ENCODE measurements at places on chromosomes 16 and 17.

- DNase-seq, result no peak
Measured at GRCh38 chr16:54846766-54847165, 83.9 kb upstream of the IRX5 start.

DNA sequence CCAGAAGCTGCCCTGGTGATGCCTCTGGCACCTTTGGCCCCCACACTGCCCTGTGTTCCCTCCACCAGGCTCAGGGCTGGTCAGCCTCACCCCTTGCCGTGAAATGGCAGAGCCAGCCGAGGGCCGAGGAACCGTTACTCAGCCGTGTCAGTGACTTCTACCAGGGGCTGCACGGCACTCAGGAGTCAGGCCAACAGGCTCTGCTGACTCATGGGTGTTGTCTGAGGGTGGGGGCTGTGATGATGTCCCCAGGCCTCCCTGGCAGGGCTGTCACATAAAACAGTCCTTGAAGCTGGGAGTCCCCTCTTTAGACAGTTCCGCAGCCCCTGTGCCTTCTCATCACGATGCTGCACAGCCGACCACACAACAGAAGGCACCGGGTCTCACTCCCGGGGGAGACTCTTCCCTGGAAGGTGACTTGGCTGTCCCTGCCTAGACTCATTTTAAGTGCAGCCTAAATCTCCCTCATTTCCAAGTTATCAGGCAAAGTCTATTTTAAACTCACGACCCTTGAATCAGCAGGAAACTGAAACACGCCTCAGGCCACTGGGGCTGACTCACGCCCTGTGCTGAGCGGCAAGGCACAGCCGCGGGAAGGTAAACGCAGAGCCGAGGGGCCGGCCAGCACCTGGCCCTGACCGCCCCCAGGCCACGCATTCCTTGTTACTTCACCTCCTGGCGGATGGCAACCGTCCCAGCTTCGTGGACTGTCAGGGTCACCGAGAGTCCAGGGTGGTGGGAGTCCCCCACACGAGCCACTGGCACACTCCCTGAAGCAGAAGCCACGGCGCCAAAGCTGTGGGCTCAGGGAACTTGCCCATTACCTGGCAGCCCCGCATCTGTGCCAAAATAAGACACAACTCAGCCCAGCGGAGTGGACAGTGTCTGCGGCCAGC is 102.6 kb downstream of the ZNF778 start:
- DNase-seq, result no peak

- no peak for DNase-seq
Measured at GRCh38 chr17:8052256-8053252, 13.7 kb downstream of the ALOX15B start.

- no peak for DNase-seq
Measured at GRCh38 chr16:55048745-55049144, 118.1 kb downstream of the IRX5 start.

GRCh38 chr17:15650741-15651582 is 31.5 kb upstream of the FBXW10B start:
- DNase-seq, result no peak

DNA sequence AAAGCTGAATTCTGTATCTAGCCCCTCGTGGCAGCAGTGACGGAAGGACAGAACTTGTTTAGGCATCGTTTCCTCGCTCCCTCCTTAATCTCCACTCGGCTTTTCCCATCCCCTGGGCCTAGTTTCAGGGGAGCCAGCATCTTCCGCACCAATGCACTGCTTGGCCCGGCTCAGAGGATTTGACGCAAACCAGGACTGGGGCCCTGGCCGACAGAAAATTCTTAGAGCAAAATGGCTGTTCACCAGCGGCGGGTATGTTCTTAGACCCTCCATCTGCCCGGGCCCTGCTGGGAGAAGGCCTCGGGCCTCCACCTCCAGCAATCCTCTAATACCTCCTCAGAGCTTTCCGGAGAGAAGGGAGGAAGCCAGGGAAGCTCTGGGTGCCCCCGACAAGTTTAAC is 54.6 kb downstream of the TBC1D16 start:
- DNase-seq, result no peak

GRCh38 chr16:11507991-11508390 is 78.7 kb downstream of the LITAF start:
- DNase-seq, result no peak

DNA sequence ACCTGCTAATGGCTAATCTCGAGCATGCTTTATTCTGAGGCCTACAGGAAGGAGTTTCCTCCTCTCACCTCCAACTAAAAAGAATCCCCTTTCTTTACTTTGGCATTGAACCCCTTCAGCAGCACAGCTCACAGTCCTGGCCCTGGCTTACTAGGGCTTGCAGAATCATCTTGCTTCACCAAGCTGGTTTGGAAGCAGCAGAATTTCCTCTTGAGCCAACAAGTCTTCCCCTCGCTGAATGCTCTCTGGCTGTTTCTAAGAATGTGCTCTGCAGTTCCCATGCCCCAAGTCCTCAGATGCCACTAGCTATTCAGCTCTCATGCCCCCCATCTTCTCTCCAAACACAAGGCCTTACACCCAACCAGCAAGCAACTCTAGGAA is 271.2 kb downstream of the NTN1 start:
- no peak for DNase-seq

GRCh38 chr16:14121872-14122271 is 50.8 kb downstream of the MRTFB start:
- DNase-seq, result no peak

DNA sequence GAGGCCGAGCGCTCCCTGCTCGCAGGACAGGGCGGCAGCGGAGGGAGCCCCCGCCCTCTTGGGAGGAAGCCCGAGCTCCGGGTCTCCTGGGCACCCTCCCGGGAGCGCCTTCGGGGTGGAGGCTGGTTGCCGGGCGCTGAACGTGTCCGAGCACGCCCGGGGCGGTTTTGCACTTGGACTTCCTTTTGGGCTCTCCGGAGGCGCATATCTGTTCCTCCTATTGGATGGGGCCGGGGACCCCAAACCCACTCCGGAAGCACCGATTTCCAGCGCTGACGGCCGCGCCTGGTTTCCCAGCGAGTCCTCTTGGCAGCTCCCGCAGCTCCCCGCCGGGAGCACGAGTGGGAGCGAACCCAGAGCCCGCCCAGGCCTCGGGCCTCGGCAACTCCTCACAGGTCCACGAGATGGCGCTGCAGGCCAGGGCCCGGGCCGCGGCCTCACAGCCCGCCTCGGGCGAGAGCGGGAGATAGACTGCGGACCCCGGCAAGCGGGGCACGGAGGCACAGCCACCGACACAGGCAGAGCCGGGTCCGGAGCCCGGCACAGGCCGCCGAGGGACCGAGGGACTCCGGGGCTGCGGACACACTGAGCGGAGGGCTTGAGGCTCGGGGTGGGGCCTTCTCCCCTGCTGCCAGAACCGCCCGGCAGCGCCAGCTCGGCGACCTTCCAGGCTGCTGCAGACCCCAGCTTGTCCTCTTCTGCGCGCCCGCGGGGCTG is 12.7 kb downstream of the TBX2 start:
- DNase-seq, result peak; percentile 89

DNA sequence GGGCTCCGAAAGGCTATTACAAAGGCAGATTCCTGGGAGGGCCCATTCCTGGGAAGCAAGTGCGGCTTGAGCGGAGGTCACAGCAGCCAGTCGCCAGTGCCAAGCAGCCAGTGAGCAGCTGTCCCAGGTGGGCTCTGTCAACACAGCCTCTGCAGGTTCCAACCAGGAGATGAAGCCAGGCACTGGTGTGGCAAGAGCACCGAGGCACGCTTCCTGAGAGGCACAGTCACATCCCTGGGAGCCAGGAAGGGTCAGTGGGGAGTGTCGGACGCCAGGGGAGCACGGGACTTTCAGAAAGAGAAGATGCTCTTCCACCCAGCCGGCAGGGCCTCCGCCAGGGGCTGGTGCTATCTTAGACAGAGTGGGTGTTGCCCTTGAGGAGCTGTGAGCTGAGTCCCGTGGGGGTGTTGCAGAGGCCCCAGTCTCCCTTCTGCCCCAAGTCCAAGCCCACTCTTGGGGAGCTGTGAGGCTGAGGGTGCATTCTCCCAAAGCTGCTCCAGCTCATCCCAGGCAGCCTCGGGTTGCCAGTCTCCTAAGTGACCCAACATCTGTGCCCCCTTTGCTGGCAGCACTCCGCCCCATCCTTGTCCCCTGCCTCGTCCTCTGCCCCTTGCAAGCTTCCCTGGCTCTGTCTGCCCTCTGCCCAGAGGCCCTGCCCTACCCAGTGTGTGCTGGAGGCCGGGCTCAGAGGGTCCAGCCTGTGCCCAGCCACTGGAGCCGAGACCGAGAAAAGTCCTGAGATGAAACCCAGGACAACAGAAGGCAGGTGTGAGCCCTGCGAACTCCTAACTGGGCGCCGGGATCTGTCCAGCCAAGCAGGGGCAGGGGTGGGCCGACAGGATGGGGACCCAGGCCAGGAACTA is 6.6 kb downstream of the UBALD1 start:
- no peak for DNase-seq
